ENCODE measurements at places on chromosomes 2 and 18. TPM values are rescaled to one million over a fixed set of nuclear protein-coding genes. Genes with fewer than 3 reads are reported as not detected.
A peak's percentile ranks its signal among the peaks of the same experiment; 100 is the strongest.

DNA sequence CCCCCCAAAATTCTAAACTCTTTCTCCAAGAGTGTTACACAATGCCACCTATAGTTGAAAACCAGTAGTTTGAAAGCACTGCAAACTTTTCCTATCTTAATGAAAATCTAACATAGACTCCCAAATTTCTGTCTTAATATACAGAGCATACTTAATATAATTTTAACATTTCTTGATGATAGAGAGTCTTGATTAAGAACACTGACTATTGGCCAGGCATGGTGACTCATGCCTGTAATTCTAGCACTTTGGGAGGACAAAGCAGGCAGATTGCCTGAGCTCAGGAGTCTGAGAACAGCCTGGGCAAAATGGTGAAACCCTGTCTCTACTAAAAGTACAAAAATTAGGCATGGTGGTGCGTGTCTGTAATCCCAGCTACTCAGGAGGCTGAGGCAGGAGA, 34.2 kb downstream of the ASXL2 start:
- no peaks in the 10 kb centered on the region for H3K27me3 ChIP-seq
- no peak overlapping the region for H3K4me3 ChIP-seq
- no peaks in the 10 kb centered on the region for H3K36me3 ChIP-seq
- H3K4me1 ChIP-seq = no peaks in the 10 kb centered on the region
- DNase-seq = no peak

- H3K27me3 ChIP-seq = no peaks in the 10 kb centered on the region
- peak overlapping the region; percentile 59 for H3K27ac ChIP-seq
- no peaks in the 10 kb centered on the region for H3K36me3 ChIP-seq
Measured at GRCh38 chr2:8543060-8543382, 138.8 kb upstream of the ID2 start.

- DNase-seq = no peak
- no peak overlapping the region for H3K27ac ChIP-seq
- H3K27me3 ChIP-seq = no peaks in the 10 kb centered on the region
- H3K4me3 ChIP-seq = no peak overlapping the region
- no peaks in the 10 kb centered on the region for H3K36me3 ChIP-seq
Measured at GRCh38 chr2:238655974-238656722, 191.7 kb upstream of the TWIST2 start.

Gene UBXN4
- total RNA-seq = 14.8 TPM

Measured in ascending aorta (tissue), 2 donors.